ENCODE measurements at places on chromosomes 1 and 21. TPM values are rescaled to one million over a fixed set of nuclear protein-coding genes. Genes with fewer than 3 reads are reported as not detected.

CATSPERE gene
- not detected for total RNA-seq

C1orf56 gene
- 1.1 TPM for total RNA-seq

RIPK4 gene
- total RNA-seq = 41.0 TPM

LCE1D gene
- total RNA-seq = not detected

C4BPB gene
- total RNA-seq = not detected

ANKRD45 gene
- not detected for total RNA-seq

C2CD2 gene
- 8.5 TPM for total RNA-seq

TADA1 gene
- 9.9 TPM for total RNA-seq

FAM72D gene
- 2.0 TPM for total RNA-seq

OR2L3 gene
- total RNA-seq = not detected

FLG gene
- total RNA-seq = 1.3 TPM

CENPF gene
- total RNA-seq = 39.8 TPM

GJC2 gene
- total RNA-seq = 0.99 TPM

CD34 gene
- total RNA-seq = not detected

REN gene
- not detected for total RNA-seq

CYP4Z1 gene
- total RNA-seq = not detected

OR2T2 gene
- total RNA-seq = not detected

NPR1 gene
- total RNA-seq = not detected

U2AF1 gene
- 24.9 TPM for total RNA-seq

Measured in airway epithelial cell (primary cell).